ENCODE measurements at places on chromosomes 2 and 18.

- DNase-seq: no peak
These were observed 11.3 kb downstream of the HDLBP start for GRCh38 chr2:241304039-241304670.

DNA sequence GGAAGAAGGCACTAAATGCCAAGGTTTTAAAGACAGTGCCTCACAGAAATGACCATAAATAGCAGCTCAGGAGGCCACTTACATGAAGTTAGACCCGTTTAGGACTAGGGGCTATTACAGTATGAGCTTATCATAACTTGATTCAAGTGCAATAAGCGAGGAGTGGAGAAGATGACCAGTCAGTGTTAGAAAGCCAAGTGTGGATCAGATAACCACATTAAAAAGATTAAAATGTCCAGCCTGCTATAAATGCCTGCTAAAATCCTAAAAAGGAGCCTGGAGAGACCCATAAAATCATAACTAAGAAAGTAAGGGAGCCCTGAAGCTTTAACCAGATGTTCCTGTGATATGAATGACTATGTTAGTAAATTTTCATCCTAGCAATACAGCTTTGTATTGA is 117.5 kb upstream of the ZNF521 start:
- no peak for DNase-seq

DNA sequence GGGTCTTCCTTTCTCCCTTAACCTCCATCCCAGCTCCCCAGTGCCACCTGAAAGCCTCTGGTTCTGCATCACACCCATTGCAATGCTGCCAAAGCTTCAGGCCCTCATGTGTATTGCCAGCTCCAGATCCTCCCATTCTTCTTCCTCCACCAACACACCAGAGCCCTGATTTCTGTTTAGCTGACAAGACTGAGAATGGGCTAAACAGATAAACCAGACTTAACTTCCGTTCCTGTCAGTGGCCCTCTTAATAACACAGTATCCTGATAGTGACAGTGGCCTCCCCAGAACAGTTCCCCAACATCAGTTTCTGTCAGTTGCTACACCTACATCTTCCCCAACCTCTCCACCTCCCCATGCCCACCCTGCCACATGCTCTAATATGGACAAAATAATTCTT is 31.3 kb upstream of the C1D start:
- DNase-seq: no peak

- no peak for DNase-seq
These were observed 17.8 kb downstream of the CFAP210 start for GRCh38 chr2:169676357-169676756.

DNA sequence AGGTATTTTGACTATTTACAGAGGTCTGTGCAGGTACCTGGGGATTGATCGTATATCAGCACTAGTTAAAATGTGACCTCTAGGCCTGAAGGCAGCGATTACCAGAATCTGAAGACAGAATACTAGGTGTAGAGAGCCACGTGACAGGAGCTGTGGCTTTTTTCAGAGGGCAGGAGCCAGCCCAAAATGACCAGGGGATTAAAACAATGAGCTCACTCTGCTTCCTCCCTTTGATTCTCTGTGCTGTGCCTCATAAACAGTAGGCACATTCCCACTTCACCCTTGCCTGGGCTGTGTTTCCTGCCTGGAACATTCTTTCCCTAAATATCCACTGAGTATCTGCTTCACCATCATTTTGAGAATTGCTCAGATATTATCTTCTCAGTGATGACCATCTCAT is 15.2 kb downstream of the ITGAV start:
- DNase-seq: no peak

DNA sequence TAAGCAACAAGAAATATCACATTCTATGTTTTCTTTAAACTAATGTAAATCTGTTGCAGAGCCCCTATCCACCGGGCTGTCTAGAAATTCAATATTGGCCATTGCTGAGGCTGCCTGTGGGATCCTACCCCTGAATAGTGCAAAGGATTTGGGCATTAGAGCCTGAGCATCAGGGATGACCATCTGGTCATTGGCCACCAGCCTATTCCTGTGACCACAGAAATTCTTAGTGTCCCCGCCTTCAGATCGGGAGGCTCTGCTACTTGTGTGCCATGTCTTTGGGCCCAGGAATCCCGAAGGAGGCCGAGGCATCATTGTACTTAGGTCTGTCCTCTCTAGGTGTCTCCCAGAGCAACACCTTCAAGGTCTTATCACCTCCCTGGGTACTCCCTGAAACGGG is 73.8 kb downstream of the HRH4 start:
- no peak for DNase-seq

GRCh38 chr2:200588076-200588678 is 2.4 kb downstream of the AOX1 start:
- no peak for DNase-seq

- no peak for DNase-seq
These were observed 124.7 kb downstream of the CABLES1 start for GRCh38 chr18:23259701-23260681.

GRCh38 chr2:6233993-6234392 is 541.8 kb downstream of the SOX11 start:
- no peak for DNase-seq

- no peak for DNase-seq
These were observed 59.1 kb downstream of the TNS1 start for GRCh38 chr2:217943446-217944321.

GRCh38 chr2:217371781-217372213 is 511.9 kb upstream of the TNP1 start:
- no peak for DNase-seq

GRCh38 chr2:240819126-240819857 is 727 bp downstream of the KIF1A start:
- DNase-seq: no peak

DNA sequence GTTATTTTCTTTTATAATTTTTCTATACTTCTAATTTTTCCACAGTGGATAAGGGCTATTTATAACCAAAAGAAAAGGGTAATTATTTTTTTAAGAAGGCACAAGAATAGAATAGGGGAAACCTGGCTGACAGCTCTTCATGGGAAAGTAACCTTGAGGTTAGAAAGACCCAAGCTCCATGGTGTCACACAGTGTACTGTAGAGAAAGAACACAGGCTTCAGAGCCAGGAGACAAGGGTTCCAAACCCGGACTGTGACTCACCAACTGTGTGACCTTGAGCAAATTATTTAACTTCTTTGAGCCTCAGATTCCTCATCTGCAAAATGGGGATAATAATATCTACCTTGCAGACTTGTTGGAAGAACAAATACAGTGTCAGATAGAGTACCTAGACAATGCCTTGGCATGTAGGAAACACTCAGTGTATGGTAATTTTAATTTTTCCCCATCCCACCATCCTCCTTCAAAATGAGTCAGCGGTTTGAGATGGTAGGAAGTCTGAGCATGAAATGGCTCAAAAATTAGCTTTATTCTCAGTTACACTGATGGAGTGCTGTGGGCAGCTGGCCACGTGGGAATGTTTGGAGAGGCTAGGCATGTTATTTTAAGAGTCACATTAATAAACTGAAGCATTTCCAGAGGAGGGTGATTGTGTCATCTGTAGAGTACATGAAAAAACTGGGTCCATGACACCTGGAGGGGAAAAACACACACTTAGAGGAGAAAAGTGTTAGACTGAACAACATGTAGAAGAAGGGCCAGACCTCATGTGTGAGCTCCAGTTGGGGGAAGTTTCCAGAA is 36.7 kb downstream of the TMEM37 start:
- no peak for DNase-seq

- DNase-seq: no peak
These were observed 407.0 kb upstream of the CDH19 start for GRCh38 chr18:67010919-67011318.

DNA sequence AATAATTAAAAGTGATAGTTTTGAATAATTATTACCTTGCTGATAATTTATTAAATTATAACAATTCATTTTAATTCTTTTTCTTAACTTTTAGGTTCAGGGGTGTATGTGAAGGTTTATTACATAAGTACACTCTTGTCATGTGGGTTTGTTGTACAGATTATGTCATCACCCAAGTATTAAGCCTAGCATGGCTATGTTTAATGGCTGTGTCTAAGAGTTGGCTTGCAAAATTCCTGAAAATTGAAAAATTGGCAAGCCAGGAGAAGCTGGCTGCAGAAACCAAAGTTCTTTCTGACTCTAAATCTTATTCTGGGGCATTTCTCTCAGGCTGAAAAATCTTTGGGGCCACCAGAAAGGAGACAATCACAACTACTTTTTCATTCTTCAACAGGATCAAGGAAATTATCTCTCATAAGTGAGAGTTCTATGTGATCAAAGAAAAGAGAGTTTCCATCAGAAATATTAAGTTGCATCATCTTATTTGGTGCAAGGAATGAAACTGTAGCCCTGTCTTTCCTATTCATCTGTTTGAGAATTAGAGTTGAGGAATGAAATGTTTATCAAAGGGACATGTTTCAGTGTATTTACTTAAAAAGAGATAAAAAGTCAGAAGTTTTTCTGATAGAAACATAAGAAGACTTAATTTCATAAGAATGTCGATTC is 412.1 kb upstream of the CDH2 start:
- DNase-seq: no peak

DNA sequence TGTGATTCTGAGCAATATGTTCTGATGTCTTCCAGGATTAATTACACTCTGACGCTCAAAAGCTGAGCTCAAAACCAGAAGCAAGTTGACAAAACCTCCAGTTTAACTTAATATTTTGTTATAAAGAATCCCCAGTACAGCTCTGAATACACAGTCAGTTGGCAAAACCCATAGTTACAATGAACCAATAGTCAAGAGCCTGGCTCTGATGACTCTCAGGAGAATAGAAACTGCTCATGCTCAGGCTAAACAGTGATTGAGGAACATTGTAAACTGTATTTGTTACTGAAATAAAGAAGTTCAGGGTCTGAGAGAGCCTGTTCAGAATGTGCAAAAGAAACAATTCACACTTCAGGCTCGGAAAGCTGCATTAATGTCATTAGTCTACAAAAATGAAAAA is 1565.9 kb downstream of the SUCLG1 start:
- no peak for DNase-seq

GRCh38 chr2:180150606-180151005 is 143.5 kb upstream of the CWC22 start:
- no peak for DNase-seq

DNA sequence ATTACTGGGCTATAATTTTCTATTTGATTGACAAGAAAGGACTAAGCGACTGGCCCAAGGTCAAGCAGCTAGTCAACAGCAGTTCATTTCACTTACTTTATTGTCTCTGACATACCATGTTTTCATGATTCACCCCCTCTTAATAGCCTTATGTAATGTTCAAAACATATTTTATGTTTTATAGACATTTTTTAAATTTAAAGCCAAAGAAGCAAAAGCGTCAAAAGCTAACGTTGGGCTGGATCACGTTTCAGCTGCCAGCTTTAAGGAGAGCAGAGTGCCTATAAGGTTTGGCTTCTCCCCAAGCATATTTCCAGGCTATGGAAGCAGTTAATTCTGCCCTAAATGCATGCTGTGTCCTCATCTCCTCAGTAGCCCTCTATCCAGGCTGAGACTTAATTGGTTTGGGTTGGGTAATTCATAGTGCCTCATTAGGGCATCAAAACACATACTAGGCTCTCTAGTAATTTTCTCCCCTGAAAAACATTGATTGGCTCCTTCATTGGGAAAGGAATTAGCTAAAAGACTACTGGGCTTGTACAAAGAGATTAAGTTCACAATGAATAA is 94.8 kb upstream of the CREB1 start:
- no peak for DNase-seq

GRCh38 chr2:152647552-152647951 is 69.7 kb downstream of the PRPF40A start:
- no peak for DNase-seq
